DMS153 (cell line): ENCODE measurements at places on chromosomes 6 and 20.
A peak's percentile ranks its signal among the peaks of the same experiment; 100 is the strongest.

GRCh38 chr6:42017021-42017643 lies 33.2 kb upstream of the TAF8 start:
- DNase-seq, result no peak

DNA sequence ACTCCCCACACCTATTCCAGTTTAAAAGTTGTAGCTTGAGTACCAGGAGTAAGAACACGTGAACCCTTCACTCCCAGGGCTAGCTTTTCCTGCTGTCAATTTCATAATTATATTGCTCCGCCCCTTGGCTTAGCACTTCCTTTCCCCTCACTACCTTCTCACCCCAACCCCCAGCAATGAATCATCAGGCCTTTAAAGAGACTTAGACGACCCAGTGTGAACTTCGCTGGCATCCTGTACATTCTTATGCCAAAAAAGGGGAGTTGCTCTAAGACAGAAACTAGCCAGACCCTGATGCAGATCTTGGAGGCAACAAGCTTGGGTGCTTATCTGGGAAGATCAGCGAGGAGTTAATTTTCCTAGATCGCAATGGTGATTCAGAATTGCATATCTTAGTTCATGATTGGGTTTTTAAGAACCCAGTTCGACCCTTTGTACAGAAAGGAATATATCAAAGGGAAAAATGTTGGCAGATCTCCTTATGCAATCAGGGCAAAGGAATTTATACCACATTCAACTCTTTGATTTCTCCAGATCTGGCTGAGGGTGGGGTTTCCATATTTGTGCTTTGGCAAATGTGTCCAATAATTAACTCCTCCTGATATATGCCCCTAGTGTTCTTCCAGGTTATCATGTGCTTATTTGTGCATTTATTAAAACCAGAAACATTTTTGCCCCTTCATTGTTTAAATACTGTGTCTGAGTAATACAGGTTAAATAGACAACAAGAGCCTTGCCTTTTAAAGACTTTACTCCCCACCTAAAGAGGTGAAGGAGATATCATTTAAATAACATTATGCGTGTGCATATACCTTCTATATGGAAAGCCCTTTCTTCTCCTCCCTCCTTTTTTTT lies 8.1 kb upstream of the ATXN1 start:
- no peak for DNase-seq

GRCh38 chr6:99066044-99066443 lies 118.3 kb upstream of the FBXL4 start:
- DNase-seq, result no peak

DNA sequence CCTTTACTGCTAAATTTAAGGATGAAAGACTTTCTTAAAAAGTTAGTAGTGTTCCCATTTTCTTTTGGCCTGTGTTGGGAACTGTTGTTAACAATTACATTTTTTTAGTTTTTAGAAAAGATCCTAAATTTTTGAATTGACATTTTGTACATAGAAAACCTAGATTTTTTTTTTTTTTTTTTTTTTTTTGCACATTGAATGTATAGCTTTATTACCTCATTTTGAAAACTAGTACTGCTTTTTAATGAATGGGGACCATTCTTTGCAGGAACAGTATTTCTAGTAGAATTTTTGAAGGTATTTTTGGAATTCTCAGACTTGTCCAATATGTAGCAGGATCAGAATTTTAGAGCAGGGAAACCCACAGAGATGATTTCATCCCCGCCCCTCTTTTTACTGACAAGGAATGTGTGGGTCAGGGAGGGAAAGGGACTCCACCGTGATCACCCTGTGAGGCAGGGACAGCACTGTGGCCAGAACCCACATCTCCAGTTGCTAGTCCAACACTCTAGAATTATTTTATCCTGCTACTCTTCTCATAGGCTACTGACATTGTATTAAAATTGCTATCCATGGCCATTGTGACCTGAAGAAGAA lies 154.4 kb upstream of the SUPT3H start:
- DNase-seq, result no peak

- no peak for DNase-seq
These were observed 161.0 kb downstream of the CDK19 start for GRCh38 chr6:110654096-110654820.

DNA sequence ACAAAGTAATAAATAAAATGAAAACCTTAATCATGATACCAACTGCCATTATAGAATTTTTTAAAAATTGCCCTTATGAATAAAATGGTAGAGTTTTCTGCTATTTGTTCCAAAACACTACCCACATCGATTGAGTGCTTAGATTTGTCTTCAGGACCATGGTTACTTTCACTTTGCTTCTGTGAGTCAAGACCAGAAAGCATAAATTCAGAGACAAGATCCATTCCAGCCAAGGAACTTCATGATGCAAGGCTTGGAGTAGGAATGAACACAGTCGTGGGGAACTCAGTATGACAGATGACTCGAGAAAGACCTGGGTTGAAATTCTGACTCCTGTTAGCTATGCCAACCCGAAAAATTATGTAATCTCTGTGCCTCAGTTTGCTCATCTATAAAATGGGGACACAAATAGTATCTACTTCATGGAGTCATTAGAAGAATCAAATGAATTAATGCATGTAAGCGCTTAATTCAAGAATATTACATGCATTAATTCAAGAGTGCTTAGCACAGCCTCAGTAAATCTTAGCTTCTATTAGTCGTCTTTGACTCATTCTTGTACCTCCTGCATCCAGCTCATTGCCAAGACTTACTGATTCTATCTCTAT lies 72.5 kb upstream of the MYLIP start:
- DNase-seq, result no peak

- no peak for DNase-seq
These were observed 433.7 kb downstream of the MAFB start for GRCh38 chr20:40255365-40255764.

- no peak for DNase-seq
These were observed 14.4 kb downstream of the MKKS start for GRCh38 chr20:10419550-10420133.

DNA sequence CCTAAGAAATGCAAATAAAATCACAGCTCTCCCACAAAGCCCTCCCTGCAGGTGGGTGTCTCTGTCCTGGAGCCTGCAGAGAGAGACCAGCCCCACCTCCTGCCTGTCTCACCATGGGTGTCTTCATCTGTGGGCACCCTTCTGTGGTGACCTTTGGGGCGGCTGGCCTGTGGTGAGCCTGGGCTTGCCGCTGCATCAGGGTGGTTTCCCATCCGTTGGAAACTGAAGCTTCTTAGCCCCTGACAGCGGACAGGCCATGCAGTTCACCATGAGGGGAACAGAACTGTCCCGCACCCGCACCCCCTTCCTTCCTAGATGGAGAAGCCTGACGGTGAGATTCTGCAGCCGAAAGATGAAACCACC lies 42.3 kb upstream of the FRMD1 start:
- no peak for DNase-seq

GRCh38 chr6:41626917-41627316 lies 11.4 kb upstream of the MDFI start:
- peak; percentile 49 for DNase-seq

- no peak for DNase-seq
These were observed 862 bp downstream of the UCKL1 start for GRCh38 chr20:63955281-63955826.

- DNase-seq, result no peak
These were observed 241.6 kb upstream of the SUPT3H start for GRCh38 chr6:45619211-45619760.

GRCh38 chr6:11773013-11773412 lies 5.6 kb downstream of the ADTRP start:
- no peak for DNase-seq

DNA sequence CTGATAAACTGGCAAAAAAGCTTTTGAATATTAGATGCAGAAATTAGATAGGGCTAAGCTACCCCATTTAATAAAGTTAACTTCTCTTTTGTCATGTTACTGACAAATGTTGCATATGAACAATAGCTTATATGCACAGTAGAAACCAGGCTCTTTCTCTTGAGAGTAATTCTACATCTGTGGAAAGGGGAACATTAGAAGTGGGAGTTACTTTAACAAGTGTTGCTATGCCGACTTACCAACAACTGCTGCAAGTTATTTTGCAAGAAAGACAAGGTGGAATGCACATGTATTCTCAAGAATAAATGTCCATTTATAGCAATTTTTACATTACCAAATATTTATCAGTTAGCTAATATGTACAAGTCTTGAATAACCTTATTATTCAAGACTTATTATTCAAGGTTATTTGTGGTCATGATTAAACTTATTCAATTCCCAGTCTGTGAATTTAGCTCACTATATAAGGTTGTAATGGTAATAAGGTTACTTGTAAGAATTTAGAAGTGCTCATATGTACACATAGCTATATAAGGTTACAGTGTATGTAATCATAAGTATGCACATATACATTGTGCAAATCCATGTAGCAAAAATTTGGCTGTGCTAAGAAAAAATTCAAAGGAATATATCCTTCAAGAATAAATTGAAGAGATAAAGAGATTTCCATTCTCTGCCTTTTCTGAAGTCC lies 38.3 kb downstream of the ADGRG6 start:
- DNase-seq, result no peak

DNA sequence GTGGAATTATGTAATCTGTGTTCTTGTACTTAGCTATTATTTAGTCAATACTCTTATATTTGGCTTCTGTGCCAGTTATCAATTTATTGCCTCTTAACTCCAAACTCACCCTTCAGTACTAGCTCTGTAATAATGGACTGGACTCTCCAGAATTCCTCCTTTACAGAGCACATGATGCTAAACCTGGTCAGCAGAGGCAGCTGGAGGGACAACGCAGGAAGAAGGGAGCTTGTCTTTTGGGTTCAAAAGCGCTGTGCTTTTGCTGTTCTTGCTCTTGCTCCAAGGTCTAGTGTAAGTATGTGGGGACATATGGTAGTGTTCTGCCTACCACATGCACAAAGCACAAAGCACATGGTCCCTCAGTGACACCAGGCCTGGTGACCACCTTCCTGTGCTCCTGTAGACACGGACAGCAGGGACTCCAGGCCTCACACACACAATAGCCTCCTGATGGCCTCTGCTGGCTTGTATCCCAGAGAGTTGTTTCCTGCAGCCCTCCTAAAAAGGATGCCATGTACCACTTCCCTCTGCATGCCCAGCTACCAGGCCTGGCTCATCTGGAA lies 46.1 kb downstream of the CHD6 start:
- no peak for DNase-seq

GRCh38 chr6:149234051-149234962 lies 83.2 kb upstream of the TAB2 start:
- DNase-seq, result no peak

GRCh38 chr6:114987281-114987680 lies 644.5 kb upstream of the HS3ST5 start:
- DNase-seq, result no peak

DNA sequence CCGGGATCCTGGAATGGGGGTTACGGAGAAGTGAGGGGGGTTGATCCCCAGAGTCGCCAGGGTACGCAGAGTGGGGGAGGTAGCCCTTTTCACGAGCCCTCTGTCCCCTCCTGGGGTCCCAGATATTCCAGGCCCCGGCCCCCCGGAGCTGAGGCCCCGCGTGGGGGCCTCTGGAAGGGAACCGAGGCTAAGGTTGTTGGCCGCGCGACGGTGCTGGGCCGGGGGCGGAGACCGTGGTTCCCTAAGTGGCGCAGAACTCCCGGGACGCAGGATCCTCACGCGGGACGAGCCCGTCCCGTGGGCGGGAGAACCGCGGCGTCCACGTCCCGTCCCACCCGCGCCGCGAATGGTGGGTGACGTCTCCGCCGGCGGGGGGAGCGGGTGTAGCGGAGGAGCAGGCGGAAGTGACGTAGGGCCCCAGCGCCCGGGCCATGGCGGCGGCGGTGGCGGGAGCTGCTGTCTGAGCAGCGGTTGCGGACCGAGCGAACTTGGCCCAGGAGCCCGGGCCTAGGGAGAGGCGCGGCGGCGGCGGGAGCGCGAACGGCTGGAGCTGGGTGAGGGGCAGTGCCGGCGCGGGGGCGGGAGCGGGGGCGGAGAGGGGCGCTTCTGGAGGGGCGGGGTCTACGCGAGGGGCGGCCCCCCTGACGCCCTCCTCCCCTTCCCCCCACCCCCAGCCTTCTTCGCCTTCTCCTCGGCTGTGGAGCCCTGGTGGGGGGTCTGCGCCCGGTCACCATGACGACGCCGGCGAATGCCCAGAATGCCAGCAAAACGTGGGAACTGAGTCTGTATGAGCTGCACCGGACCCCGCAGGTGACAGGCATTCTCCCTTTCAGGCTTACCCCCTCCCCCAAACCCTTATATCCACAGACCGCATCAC lies at the start of gene RING1:
TSS of gene RING1 (plus strand) at position 410 of the 877 bp plus-strand sequence. CDS start at position 733, 323 bp downstream.
- peak; percentile 3 for DNase-seq

DNA sequence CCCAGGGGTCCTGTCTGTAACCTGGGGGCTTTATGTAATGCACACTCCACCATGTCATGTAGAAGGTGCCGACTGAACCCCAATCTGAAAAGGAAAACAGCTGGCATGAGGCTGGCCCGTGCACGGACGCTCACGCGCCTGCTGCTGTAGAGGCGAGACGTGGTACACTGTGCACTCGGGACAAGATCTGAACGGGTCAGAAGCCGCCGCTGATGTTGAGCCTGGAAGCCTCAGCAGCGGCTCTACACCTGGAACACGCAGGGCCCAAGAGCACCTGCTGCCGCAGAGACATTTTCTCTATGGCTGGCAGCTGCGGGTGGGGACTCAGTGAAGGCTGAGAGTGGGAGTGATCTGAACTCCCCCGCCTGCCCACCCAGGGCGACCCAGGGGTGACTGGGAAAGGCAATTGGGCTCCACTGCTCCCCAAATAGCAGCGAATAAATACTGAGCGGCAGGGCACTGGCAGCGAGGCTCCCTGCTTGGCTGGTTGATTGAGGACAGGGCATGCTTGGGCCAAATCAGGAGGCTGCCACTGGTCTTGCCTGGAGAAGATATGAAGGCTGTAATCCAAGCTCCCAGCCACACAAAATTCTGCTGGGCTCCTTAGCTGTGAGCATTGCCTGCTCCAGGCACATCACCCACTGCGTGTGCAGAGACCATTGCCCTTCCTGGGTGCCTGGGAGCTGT lies 2.5 kb upstream of the OGFR start:
- no peak for DNase-seq

DNA sequence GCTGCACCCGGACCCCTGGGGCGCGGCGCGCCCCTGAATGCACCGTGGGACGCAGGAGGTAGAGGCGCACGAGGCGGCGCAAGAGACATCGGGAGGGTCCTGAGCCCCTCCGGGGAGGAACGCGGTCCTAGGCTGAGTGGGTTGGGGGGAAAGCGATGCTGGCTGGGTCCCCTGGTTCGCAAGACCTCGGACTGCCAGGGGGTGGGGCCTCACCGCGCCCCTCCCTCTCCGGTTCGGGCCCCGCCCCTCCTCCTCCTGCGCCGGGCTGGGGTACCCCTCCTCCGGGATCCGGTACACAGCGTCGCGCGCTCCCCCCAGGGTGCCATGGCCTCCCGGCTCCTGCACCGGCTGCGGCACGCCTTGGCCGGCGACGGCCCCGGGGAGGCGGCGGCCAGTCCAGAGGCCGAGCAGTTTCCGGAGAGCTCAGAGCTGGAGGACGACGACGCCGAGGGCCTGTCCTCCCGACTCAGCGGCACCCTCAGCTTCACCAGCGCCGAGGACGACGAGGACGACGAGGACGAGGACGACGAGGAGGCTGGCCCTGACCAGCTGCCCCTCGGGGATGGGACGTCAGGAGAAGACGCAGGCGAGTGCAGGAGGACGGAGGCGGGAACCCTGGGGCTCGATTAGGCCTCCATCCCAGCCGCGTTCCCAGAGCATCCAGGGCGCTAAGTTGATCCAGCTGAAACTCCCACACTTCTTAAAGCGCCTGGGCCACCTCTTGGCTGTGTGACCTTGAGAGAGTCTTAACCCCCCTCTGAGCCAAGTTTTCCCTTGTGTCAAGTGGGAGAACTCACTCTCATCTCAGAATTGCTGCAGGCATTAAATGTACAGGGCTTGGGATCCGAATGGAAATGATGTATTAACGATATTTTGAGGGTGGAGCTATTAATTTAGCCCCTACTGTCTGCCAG lies 541 bp downstream of the SNX21 start:
- no peak for DNase-seq
